ENCODE measurements at places on chromosomes 16 and 17.

DNA sequence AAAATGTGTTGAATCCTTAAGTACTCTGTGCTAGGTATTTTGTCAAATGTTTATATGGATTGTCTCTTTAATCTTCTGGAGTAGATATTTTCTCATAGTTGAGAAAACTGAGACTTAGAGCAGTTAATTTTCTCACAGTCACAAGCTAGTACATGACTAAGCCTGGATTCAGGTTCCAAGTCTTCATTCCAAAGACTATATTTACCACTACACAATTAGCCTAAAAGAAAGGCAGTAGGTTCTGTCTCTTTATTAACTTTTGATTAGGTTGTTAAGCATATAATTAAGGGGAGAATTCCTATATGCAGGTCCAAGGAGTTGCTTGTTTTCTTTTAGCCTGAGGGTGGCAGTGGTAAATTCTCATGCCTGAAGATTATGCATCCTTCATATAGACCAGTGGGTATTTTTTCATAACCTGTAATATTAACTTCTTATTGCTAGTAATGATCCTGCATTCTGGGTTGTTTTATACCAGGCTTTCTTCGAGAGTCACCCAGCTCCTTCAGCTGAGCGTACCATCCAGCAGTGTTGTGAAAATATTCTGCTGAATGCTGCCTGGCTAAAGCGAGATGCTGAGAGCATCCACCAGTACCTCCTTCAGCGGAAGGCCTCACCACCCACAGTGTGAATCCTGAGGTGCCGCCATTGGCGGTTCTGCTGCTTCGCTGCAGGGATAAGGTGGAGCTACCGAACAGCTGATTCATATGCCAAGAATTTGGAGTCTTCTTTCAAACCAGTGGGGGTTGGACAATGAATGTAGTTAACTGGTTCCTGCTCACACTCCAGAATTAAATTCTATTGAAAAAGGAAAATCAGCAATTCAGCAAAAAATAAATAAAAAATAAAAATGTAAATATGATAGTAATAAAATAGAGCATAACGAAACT lies 28.2 kb upstream of the KPNB1 start:
- DNase-seq = peak; percentile 70

GRCh38 chr16:49556249-49556605 lies 182.6 kb downstream of the C16orf78 start:
- no peak for DNase-seq

DNA sequence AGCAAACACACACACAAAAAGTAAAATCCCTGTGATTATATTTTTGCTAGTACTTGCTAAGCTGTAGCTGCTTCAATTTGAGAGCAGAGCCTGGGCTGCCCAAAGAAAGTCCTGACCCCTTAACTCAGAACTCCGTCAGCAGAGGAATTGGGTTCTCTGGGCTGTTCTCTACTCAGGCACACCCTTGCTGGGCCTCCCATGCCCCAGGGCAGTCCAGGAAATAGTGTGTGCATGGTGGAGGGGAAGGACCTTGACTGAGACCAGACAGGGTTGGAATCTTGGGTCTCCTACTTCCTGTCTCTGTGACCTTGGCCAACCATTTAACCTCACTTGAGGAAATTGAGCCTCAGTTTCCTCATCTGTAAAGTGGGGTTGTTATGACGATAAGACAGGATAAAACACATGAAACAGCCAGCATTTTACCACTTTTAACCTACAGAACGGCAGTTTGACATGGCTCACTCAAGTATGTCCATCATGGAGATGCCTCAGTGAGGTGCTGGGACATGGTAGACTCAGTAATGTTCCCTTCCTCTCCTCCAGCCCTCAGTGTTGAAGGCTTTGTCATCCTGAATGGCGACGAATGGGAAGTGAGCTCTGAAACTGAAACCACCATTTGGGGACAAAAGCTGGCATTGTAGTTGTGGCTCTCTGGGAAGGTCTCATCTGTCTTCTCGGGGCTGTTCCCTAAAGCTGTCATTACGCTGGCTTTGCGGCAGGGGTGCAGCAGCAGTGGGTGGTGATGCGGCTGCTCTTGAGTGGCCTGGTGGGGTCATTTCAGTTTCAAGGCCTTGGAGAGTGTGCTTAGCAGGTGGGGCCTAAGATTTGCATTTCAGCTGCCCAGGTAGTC lies 74.9 kb downstream of the CMIP start:
- DNase-seq = no peak

DNA sequence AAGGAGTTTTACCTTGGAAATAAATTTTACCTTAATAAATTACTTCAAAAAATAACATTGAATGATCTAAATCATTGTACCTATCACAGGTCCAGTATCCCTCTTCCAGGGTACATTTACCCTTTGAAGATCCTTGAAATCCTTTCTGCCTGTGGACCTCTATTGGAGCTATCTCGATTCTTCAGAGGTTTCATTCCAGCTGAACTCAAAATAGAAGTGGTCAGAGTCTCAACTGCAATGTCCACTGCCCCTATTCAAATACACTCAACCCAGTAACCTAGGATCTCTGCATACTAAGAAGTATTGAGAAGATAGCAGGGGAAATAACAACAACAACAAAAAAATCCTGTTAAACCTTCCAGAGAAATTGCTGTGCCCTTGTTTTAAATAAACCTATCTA lies 9.3 kb downstream of the ABCA5 start:
- DNase-seq = no peak

Measured in thyroid gland (tissue), 4 donors.